ENCODE measurements at places on chromosomes 16 and 17.
A peak's percentile ranks its signal among the peaks of the same experiment; 100 is the strongest.

DNA sequence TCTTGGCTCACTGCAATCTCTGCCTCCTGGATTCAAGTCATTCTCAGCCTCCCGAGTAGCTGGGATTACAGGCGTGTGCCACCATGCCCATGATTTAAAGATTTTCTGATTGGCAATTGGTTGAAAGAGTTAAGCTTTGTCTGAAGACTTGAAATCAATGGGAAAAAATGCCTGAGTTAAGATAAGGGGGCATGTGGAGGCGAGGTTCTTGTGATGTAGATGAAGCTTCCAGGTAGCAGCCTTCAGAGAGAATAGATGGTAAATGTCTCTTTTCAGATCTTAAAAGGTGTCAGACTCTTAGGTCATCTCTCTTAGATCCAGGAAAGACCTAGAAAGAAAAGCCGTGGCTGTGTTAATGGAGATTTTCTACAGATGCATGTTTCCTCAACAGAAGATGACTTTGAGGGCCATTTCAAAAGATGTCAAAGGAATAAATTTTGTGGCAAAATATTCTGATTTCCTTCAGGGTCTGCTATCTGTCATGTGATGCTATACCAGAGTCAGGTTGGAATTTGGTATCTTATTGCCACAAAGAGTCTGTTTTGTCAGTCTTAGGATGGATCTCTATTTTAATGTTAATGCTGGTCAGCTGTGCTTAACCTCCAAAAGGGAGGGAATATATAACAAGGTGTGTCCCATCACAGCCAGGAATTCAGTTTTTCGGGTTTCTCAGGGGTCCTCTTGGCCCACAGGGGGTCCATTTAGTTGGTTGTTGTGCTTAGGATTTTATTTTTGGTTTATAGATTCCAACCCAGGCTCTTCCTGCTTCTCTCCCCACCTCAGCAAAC lies 58.3 kb upstream of the AKTIP start:
- no peak for DNase-seq

GRCh38 chr16:59849716-59850115 lies 1115.6 kb upstream of the GOT2 start:
- DNase-seq = no peak

DNA sequence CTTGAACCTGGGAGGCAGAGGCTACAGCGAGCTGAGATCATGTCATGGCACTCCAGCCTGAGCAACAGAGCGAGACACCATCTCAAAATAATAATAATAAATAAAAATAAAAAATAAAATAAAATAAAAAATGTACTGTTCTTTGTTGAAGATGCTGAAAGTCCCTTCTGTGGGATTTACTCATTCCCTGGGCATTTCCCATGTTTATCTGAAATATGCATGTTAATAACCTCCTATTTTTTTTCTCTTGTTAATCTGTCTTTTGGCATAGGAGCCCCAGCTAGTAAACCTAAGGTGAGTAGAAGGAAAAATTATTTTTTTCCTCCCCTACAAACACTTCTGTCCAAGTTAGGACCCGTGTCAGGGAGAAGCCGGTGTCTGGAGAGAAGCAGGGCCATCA lies 34.4 kb downstream of the TMEM92 start:
- DNase-seq = no peak

- DNase-seq = peak; percentile 49
Measured at GRCh38 chr17:9729034-9729650, 62.2 kb downstream of the DHRS7C start.

- DNase-seq = no peak
Measured at GRCh38 chr16:50567651-50568050, 19.5 kb downstream of the NKD1 start.

DNA sequence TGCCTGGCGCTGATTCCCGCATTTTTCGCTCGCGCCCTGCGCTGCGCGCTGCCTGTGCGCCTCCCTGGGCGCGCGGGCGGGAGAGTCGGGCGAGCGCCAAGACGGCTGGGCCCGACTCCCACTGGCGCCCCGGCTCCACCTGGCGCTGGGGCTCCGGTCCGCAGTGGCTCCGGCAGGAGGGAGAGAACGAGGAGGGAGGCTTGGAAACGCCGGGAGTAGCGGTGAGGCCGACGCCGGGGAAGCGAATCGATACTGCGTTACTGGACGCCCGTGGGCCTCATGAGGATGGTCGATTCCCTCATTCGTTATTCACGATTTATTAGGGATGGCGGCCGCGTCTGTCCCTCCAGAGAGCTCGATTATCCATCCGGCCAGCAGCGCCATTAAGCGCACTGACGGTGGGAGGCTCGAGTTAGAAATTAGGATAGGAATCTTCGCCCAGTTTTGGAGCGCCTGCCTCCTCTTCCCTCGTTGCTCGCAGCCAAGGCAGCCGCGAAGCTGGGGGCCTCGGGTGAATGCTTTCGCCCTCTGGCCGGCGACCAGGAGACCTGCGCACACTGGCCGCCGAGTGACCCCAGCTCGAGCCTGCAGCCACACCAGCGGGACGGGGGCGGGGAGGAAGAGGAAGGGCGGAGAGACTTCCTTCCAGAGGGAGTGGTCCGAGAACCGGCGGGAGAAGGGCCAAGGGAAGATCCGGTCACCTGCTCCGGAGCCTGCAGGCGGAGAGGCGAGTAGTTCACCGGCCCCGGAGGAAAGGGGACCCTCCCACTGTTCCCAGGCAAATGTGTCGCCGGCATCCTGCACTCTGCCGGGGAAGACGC lies 1.3 kb upstream of the PCGF2 start:
- DNase-seq = peak; percentile 80

DNA sequence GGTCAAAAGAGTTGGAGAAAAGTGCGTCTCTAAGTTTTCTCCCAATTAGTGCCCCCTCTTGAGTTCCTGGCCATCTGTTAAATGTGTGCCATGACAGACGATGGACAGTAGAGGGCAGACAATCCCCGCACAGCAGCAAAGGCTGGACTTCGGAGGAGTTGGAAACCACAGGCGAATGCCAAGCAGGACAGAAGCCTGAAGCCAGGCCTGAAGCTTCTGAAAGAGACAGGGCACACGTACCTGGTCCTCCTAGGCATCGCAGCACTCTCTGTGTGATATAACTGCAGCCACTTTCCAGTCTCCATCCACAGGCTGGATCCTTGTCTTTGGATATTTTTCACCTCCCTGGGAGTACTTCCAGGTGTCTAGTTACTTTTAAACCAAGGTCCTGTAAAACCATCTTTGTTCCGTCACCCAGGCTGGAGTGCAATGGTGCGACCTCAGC lies 14.5 kb downstream of the C17orf100 start:
- peak; percentile 80 for DNase-seq

DNA sequence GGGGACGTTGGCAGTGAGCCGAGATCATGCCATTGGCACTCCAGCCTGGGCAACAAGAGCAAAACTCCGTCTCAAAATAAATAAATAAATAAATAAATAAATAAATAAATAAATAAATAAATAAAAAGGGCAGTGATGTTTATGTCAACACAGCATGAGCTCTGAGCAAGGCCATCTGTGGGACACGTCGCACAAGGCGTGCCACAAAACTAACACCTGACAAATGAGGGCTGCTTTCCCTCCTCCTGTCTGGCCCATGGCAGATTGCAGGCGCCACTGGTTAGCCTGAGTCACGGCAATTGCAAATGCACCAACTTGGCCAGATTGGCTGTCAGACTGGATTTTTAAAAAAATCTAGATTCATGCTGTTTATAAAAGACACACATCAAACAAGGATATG lies 25.9 kb upstream of the SPNS3 start:
- no peak for DNase-seq

- DNase-seq = no peak
Measured at GRCh38 chr17:34166352-34166751, 88.7 kb upstream of the CCL2 start.

DNA sequence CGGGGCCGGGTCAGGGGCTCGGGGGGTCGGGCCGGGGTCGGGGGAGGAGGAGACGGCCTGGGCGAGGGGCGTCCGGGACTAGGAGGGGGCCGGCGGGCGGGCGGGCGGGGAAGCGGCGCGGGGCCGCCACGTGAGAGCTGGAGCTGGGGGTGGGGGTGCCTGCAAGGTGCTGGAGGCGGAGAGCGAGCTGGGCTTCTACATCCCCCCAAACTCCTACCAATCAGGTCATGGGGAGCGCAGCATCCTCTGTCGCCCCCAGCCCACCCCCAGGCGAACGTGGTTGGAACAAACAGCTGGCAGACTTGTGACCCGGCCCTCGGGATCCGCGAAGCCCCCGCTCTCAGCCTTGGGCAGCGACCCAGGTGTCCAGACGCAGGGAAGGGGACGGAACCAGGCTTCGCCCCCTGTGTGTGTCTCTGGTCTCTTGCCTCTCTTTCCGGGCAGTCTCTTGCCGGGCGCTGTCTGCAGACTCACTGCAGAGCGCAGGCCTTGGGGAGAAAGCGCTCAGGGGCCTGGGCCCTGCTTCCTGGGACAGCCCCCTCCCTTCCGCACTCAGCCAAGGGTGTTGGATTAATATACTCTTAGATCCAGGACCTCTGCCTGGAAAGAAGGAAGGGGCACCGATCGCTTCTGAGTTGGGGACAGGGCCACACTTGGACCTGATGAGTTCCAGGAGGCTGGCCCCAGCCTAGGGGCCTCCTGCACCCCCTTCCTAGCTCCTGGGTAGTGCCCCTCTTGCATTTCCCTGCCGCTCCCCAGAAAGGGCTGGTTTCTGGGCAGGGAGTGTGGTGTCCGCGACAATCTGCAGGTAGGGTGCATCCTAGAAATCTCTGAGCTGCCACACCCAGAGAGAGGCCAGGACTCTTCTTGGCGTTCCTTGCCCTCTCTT lies 722 bp downstream of the RASL10B start:
- no peak for DNase-seq

DNA sequence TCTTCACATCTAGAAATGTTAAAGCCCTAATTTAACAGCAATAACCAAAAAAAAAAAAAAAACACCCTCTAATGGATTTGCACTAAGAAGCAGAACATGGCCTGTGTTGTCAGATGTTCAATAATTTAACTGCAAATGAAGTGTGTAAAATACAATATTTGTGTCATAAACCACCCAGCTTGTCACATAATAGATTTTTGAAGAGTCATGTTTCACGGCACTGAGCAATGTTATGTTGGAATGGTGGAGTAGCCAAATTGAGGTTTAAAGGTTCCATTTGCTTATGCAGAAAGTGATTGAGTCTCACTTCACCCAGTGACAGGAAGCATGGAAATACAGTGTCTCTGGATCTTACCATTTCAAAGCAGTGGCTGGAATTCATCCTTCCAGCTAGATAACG lies 173.2 kb upstream of the XYLT1 start:
- no peak for DNase-seq

Measured in renal pelvis (tissue), 12 donors.